Esophagus mucosa (tissue), 1 donor: ENCODE measurements at places on chromosomes 3 and 15. TPM values are rescaled to one million over a fixed set of nuclear protein-coding genes. Genes with fewer than 3 reads are reported as not detected.

The LTK gene
- total RNA-seq, result 0.12 TPM

GRCh38 chr15:90205050-90205848 lies 4.1 kb downstream of the SEMA4B start:
- ATAC-seq, result no peak

GRCh38 chr15:80526556-80527340 lies 122.6 kb downstream of the ARNT2 start:
- no peak for ATAC-seq

- peak; percentile 82 for ATAC-seq
Measured at GRCh38 chr3:24495326-24495994, 810 bp upstream of the THRB start.

DNA sequence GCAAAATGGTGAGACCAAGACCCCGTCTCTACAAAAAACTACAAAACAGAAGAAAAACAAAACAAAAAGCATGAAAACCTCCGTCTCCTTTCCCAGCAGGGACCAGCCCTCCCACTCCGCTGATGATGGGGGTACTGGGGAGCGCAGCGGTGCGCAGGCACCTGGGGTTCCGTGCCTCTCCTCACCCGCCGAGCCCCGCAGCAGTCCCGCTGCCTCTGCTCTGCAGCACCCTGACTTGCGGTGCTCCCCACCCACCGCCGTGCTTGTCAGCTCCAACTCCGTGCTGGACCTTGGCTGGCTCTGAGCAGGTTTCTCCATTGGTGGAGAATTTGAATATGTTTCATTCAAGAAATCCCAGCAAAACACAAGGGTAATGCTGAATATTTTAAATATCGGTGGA lies 46.7 kb upstream of the ATP10A start:
- ATAC-seq, result no peak

DNA sequence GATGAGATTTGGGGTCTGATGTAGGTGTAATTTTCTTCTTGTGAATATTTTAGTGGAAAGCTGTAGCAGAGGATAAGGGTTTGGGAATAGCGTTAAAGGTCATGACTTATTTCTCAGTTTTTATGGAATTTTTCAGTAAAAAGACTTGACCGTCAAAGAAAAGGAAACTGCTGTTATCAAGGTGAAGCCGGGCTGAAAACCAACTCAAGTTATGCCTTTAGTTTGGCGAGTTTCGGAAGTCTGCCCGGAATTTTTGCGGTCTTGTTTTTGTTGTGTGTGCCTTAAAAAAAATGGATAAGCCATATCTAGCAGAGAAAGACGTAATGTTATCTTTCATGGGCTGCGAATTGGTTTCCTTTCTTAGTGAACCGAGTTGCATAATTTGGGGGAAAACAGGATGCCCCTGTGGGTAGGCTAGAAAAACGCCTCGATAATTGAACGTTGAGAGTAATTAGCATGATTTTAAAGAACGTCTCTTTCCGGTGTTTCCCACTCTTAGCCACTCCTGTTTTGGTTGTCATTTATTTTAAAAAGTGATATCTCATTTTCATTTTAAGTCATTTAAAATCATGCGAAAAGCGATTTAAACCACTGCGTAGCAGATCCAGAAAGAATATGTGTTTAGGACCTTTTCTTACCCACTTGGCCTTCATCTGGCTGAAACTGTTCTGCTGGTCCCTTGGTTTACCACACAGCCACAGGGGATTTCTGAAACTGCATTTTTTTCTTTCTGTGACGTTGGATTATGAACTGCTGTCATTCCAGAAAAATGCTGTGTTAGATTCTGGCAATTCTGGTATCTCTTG lies 1.1 kb downstream of the NFKBIZ start:
- ATAC-seq, result no peak

The GASK1A gene
- 2.9 TPM for total RNA-seq

GRCh38 chr3:152379415-152380042 lies 110.8 kb downstream of the MBNL1 start:
- ATAC-seq, result no peak

The ARHGAP11A gene
- 19.1 TPM for total RNA-seq

The TM4SF18 gene
- total RNA-seq, result 0.76 TPM

The U2SURP gene
- 49.5 TPM for total RNA-seq

The CIAO2A gene
- total RNA-seq, result 25.6 TPM

DNA sequence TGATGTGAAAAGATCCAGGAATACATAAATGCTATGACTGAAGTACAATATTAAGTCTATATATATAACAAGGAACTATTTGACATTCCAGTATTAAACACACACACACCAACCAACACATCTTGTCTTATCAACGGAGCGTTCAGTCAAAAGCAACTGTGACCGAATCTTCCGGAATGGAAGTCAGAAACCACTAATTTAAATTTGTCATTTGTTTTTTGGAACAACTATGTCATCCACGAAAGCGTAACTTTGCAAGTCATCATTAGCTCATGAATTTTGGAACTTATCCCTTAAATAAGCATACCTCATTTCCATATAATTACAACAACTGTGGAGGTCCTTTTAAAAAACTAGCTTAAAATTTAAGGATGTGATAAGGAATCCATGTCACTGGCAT lies 5.0 kb downstream of the ZNF385D start:
- ATAC-seq, result no peak

The CKMT1B gene
- 50.7 TPM for total RNA-seq

The LRTM1 gene
- not detected for total RNA-seq

DNA sequence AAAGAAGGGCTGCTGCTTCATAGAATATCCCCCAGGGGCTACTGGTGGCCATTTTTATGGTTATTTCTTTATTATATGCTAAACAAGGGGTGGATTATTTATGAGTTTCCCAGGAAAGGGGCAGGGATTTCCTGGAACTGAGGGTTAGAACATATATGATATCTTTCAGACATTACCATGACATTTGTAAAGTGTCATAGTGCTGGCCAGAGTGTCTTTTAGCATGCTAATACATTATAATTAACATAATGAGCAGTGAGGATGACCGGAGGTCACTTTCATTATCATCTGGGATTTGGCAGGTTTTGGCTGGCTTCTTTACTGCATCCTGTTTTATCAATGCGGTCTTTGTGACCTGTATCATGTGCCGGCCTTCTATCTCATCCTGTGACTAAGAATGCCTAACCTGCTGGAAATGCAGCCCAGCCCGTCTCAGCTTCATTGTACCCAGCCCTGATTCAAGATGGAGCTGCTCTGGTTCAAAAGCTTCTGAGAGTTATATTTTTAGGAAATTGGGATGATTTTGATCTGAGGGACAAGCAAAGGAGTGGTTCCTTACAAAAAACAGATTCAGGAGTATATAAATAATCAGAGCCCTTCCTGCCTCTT lies 9.1 kb upstream of the ZBTB20 start:
- ATAC-seq, result no peak

- ATAC-seq, result no peak
Measured at GRCh38 chr3:160927620-160928019, 171.6 kb downstream of the PPM1L start.

- no peak for ATAC-seq
Measured at GRCh38 chr15:25766417-25766816, 96.7 kb downstream of the ATP10A start.

The CEMIP gene
- total RNA-seq, result 17.3 TPM

The SNRK gene
- total RNA-seq, result 33.0 TPM

DNA sequence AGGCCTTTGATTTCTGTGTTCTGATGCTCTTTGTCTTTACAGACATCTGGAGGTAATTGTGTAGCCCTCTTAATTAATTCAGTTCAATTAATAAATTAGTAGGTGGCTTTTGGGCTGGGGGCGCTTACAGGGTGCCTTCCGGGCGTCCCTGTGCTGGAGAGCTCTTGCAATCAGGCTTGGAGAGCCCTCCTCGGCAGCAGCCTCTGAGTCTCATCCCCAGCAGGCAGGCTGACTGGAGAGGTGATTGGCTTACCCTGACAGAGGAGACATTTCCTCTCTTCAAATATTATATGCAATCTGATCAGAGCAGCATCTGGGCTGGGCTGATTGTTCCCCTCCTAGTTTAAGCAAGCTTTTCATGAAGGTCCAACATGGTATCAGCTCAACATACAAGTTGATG lies 250.7 kb downstream of the LPP start:
- no peak for ATAC-seq

DNA sequence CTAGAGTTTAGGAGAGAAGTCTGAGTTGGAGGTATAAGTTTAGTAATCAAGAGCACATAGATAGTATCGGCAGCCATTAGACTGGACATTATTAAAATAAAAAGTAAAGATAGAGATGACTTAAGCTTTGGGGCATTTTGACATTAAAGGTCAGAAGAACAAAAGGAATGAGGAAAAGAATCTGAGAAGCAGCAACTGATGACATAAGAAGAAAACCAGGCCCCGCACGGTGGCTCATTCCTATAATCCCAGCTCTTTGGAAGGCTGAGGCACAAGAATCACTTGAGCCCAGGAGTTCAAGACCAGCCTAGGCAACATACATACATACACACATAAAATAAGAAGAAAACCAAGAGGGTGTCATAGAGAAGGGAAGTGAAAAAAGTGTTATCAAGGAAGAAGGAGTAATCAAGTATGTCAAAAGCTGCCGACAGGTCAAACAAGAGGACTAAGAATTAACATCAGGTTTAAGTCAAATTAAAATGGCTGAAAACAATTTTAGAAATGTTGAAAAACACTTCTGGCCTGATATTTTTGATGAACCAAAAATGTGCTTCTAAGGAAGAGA lies 38.9 kb downstream of the ACAP2 start:
- ATAC-seq, result no peak

DNA sequence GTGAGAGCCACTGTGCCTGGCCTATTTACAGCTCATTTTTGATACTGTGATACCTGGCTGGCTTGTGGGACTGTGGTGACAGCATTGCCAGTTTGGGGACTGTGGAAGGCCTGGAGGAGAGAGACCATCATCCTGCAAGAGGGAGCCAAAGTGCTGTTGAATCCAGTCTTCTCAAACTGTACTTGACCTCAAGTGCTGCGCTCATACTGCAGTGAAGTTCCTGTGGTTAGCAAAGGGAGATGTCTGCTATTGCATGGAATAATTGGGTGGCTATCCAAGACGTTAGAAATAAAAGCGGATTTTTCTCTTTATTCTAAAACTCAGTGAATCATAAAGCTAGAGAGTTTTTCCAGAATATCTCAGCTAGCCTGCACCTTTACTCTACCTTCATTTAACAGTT lies 83.4 kb downstream of the CCK start:
- no peak for ATAC-seq

DNA sequence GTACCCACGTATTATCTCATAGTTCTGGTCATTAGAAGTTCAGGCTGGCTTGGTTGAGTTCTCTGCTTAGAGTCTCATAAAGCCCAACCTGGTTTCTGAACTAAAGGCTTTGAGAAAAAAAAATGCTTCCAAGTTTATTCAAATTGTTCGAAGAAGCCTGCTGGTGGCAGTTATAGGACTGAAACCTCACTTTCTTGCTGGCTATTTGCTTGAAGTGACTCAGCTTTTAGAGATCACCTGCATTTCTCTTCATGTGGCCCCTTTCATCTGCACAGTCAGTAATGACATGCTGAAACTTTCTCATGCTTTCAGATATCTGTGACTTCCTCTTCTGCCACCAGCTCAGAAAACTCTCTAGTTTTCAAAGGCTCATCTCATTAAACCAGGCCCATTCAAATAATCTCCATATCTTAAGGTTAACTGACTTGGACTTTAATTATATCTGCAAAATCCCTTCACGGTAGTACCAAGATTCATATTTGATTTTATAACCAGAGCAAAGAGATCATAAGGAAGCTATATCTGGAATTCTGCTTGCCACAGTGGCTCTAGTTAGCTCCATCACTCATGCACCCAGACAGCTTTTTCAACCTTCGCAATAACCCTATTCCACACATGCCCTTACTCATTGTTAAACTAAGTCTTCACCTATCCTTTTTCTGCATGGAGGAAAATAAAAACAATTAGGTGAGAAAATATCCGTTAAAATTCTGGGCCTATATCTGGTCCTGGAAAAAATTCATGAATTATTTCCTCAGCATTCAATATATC lies 433.8 kb upstream of the CBLB start:
- ATAC-seq, result no peak

DNA sequence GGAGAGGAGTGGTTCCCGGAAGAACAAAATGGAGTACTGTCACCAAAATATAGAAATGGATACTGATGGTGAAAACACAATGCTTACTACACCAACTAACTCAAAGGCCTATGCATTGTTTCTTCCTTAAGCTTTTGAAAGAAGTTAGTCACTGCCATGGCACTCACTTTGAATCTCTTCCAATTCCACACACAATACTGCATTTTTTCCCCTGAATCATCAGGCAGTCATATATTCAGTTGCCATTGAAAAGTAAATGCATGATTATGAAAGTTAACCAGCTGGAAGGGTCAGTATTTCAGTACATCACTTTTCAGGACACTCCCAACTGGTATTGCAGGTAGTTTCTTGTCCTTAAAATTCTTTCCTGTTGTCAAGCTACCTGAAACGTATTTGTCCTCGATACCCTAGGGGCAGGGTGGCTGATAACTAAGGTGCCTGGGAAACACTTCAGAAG lies 9.0 kb upstream of the LRRFIP2 start:
- ATAC-seq, result peak; percentile 91
